Activated CD4-positive, alpha-beta T cell treated with anti-CD3 and anti-CD28 coated beads, Interleukin-2, amount 10 ng/mL, durations not matched to agents 24 days and 14 days (primary cell): ENCODE measurements at places on chromosomes 3 and 15.
A peak's percentile ranks its signal among the peaks of the same experiment; 100 is the strongest.

DNA sequence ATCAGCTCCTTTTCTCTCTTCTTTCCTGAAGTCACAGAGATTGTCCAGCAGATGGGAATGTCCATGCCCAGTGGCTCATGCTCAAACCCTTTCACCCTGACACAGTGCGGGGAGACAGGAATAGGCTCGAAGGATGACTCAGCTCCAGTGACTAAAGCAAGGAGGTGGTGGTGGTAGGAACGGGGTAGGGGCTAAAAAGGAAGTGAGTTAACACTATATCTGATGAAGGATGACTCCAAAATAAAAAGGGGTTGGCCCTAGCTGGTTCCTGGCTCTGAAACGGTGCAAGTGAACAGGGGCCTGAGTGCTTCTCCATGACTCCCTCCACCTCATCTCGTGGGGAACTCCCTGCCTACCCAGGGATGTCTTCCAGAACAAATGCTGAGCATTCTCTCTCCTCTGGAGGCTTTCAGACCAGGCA, 167.4 kb upstream of the LPP start:
- DNase-seq: peak; percentile 77

- DNase-seq: no peak
Measured at GRCh38 chr15:69825941-69826818, 271.5 kb downstream of the TLE3 start.

DNA sequence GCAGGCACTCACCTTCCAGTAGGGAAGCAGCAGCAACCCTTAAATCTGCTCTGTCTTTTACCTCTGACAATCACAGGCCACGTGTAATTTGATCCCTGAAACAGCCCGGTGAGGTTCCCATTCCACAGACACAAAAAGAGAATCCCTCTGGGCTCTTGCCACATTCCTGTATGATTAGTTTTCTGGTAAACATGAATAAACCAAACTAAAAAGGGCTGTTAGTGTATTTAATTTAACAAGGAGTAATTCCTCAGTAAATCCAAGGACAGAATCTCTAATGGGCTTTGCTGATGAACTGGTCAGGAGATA, 186.9 kb downstream of the FAM43A start:
- no peak for DNase-seq

DNA sequence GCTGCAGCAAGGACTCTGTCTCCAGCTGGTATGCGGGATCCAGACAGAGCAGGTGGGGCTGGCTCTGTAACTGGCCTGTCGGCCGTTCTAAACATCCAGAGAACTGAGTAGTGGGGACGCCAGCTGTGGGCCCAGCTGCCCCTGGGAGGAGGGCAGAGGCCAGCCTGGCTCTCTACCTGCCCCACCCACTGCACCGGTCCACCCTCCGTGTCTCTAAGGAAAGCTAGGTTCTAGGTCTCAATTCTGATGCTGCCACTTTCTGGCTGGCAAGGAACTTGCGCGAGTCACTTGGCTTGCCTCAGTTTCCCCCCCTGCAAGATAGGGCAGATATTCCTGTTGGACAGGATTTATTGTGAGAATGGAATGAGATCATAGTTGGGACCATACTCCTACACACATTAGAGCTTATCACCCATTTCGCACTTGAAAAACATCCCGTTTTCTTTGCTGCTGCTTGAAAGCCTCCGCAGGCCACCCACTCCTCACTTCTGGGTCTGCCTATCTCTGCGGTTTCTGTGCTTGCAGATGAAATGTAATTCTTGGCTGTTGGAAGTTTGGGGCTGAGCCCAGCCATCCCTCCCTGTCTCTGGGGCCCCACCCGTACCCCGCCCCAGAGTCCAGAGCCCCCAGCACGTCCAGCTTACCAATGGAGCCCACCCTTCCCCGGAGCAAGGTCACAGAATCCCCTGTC, 65.8 kb downstream of the IQSEC1 start:
- DNase-seq: no peak

DNA sequence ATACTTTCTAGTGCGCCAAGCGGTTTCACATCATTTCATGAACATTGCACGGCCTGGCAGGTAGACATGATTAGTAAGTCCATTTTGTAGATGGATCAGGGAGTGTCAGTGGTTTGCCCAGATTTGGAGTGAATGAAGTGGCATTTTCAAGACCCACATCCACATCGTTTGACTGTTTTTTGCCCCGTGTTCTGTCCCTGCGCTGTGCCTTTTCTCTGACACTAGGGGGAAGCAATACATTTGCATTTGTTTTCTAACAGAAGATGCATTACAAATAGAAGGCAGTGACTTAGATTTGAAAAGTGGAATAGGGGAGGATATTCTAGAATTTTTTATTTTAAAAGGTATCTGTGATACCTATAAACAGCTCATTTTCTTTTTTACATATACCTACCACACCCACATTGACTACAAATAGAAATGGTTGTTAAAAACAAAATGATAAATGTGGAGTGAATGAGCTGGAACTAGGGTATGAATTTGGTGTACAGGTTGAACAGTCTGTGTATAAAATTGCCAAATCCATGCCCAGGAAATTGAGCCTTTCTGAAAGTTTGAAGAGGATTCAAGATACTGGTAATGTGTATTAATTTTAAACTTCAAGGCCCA, 98.0 kb downstream of the USP13 start:
- DNase-seq: peak; percentile 66

GRCh38 chr3:104554425-104554824, 812.3 kb upstream of the ALCAM start:
- DNase-seq: no peak

- no peak for DNase-seq
Measured at GRCh38 chr3:81349816-81350340, 411.6 kb downstream of the GBE1 start.

DNA sequence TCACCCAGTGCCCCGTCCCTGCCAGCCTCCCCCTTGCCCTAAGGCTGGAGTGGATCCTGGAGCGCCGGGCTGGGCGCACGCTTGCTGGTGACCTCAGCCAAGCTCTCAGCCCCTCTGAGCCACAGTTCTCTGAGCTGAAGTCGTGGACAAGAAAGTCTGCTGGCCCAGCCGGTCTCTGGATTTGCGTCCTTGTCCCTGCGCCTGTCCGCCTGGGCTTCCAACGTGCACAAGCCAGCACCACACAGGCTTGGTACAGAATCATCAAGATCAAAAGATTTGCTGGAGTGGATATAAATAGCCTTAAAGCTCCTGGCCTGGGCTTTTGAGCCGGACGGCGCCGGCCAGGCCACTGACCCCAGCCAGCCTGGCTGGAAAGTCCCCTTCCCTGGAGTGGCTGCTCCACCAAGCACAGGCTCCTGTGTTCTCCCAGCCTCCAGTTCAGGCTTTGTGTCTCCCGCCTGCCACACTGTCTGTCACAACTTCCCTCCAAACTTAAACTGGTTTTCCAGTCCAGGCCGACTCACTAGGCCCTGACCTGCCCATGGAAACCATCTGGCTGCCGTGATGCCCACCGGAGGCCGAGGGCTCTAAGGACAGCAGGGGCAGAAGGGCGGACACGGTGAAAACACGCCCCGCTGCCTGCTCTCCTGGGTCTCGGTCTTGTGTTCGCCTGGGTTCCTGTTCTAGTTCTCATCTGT, 156.2 kb downstream of the NUP210 start:
- no peak for DNase-seq

- no peak for DNase-seq
Measured at GRCh38 chr3:157046520-157046919, 113.4 kb downstream of the CCNL1 start.

DNA sequence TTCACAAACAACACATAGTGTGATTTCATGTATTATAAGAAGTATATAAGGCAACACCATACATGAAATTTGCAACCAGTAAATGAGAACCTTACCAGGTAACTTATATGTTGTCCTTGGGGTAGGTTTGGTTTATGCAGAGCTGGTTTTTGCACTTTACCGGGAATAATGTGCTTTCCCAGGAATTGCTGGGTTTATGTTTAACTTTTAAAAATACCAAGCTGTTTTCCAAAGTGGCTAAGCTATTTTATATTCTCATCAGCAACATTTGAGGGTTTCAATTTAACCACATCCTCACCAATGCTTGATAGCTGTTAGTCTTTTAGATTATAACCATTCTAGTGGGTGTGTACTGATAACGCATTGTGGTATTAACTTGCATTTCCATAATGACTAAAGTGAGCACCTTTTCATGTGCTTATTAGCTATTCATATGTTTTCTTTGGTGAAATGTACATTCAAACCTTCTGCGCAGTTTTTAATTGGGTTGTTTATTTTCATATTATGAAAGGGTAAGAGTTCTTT, 71.6 kb downstream of the KY start:
- DNase-seq: no peak

- no peak for DNase-seq
Measured at GRCh38 chr15:69497667-69498066, 45.0 kb downstream of the RPLP1 start.

DNA sequence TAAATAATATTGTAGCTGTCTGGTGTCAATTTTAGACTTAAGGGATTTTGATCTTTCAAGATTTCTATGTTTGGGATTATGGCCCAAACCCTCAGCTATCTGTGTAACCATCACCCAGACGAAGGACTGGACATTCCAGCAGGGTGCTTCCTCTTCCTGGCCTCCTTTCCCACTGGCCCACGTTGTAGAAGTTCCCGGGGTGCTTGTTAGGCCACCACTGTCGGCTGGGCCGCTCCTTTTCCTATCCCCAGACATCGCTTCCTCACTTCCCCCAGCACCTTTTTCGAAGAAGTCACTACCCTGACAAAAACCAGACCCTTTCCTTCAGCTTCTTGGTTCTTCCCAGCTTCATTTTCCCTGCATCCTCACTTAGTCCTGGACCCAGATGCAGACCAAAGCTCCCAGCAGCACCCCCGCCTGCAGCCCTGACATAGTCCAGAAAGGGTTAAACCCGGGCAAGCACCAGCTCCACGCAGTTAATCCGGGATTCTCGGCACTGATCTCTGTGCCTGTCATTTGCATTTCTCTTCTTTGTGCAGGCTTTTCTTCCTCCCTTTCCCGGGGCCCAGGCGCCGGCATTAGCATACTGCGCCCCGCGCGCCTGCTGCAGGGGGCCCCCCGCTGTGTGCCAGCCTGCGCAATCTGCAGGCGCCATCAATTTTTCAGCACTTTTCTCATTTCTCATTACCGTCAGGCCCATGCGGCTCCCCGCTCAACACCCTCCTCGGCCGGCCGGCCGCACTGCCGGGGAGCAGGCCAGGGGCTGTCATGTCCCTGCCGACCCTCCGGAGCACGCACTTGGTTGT, 90.6 kb downstream of the ZNF621 start:
- DNase-seq: no peak

- peak; percentile 97 for DNase-seq
Measured at GRCh38 chr3:122514123-122515019, at the start of gene KPNA1. TSS of gene KPNA1 (minus strand) at chr3:122514939. CDS start at chr3:122496565, 18,374 bp downstream.

GRCh38 chr15:60973637-60974415, 255.3 kb downstream of the RORA start:
- DNase-seq: peak; percentile 47

GRCh38 chr15:57427367-57427821, 51.1 kb downstream of the CGNL1 start:
- no peak for DNase-seq

DNA sequence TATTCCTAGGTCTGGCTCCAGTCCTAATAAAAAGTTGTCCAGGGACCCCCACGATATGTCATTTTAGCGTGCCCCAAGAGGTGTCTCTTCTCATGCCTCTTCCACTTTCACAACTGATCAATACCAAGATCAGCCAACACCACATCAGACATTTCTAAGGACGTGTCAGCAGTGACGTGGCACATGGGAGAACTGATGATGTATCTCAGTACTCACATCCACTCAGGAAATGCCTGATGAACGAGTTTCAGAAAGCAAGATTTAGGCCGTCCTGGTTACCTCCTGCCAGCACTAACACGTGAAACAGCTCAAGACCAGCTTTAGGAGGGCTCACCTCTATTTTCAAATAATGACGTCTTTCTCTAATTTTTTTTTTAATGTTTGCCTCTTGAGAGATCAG, 19.6 kb downstream of the VGLL4 start:
- peak; percentile 92 for DNase-seq

- no peak for DNase-seq
Measured at GRCh38 chr3:141275973-141276372, 44.3 kb downstream of the PXYLP1 start.

DNA sequence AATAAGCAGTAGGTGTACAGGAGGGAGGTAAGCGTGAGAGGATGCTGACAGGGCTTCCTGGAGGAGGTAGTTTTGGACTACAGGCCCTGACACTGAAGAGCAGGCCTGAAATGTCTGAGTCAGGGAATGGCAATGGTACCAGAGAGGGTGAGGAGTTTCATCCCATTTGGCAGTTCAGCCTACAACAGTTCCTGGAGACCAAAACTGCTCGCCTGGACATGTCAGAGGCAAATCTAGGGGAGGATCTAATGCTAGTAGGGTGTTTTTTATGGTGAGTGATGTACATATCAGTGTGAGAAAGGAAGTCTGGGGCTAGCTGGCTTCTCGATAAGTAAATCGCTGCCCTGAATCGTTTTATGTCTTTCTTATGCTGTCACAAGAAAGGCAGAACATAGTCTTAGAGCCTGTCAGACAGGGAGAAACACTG, 13.8 kb upstream of the TNFSF10 start:
- DNase-seq: peak; percentile 70

DNA sequence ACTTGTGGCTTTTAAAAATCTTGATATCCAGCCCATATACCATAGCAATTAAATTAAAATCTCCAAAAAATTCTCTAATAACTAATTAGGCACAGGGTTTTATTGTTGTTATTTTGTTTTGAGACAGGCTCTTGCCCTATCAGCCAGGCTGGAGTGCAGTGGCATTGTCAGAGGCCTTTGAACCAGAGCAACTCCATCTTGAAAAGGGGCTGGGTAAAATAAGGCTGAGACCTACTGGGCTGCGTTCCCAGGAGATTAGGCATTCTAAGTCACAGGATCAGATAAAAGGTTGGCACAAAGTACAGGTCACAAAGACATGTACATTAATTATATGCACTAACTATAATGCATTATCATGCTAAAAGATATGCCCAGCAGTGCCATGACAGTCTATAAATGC, 31.2 kb upstream of the ACP3 start:
- DNase-seq: no peak

GRCh38 chr3:144032531-144033239, 61.1 kb downstream of the DIPK2A start:
- no peak for DNase-seq

DNA sequence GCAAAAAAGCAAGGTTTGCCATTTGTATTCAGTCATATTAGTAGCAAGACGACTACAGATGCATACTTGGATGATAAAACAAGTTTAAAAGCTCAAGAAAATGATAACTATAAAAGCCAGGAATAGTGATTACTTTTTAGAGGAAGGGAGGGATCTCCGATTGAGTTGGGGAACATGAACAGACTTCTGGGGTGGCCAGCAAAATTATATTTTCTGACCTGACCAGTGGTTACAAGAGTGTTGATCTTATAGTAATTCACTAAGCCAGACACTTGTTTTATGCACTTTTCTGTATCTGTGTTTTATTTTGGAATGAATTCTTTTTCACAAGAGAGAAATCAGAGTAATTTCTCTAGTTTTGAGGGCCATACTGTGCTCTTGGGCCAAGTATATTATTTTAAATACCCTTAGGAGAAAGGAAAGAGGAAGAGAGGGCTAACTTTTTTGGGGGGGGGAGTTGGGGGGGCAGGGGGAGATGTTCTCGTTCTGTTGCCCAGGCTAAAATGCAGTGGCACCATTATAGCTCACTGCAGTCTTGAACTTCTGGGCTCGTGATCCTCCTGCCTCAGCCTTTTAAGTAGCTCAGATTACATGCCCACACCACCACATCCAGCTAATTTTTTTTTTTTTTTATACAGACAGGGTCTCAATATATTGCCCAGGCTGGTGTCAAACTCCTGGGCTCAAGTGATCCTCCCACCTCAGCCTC, 57.3 kb downstream of the TGFBR2 start:
- DNase-seq: no peak

- DNase-seq: no peak
Measured at GRCh38 chr15:82544431-82544830, 4.2 kb upstream of the RPS17 start.

GRCh38 chr15:99151156-99151555, 46.3 kb downstream of the SYNM start:
- no peak for DNase-seq
